ENCODE measurements at places on chromosomes 1 and 21.

DNA sequence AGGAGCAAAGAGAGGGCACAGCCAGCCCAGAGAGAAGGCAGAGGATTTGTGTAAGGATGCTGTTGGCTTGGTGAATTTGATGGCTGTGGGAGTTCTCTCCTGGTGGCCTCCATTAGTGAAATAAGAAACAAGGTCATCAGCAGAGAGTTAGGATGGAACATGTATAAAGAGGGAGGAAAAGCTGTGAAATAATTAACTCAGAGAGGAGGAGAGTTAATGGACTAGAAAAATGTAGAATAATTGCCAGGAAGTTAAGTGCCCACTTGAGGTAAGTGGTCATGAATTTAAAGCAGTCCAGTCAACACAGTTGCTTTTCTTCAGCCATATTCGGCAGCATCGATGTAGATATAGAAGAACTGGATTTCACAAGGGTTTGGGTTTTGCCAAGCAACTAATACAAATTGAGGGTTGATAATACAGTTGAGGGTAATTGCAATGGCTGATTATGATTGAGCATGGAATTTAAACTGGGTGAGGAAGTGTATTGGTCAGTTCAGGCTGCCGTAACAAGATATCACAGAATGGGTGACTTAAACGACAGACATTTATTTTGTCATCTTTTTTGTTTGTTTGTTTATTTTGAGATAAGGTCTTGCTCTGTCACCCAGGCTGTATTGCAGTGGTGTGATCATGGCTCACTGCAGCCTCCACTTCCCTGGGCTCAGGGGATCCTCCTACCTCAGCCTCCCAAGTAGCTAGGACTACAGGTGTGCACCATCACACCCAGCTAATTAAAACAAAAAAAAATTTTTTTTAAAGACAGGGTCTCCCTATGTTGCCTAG, 31.7 kb upstream of the KLF17 start:
- no peak for DNase-seq

- no peak for DNase-seq
Observed at GRCh38 chr21:28779914-28780313, 212.8 kb downstream of the LTN1 start.

DNA sequence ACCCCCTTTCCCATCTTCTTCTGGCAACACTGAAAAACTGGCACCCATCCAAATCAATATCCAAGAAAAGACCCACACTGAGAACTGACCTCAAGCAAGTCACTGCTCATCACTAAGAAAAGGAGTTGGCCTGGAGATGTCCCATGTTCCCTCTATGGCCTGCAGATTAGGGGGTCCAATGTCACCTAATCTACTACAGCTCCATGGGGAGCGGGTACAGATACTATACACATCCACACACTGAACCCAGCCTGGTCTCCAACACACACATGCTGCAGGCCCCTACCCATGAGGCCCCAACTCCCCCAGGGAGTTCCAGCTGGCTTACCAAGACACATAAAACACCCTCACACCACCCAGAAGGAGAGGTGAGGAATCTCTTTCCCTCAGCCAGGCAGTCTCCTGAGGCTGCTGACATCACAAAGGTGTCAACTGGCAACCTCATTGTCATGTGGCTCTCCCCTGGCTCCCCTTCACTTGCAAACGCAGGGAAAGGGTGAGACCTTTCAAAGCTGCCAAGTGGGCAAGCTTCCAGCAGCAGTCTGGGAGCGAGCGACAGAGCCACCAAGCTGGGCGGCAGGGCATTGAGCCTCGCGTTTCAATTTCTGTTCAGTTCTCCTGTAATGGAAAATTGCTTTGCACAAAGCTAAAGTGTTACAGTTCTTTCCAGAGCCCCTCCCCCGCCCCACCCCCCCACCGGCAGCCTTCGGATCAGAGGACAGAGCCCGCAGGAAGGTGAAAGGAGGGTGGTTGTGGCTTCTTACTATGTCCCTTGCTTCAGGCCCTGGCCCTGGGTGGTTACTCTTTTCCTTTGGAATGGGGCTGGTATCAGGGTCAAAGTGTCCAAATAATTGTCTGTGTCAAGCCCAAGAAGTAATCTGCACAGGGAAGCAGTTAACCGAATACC, at the start of gene LRRC52:
LRRC52 (plus strand) TSS at position 469 of the 907 bp plus-strand sequence; CDS start at position 766, 297 bp downstream.
- no peak for DNase-seq

GRCh38 chr1:180937624-180938225, 25.0 kb downstream of the KIAA1614 start:
- no peak for DNase-seq

DNA sequence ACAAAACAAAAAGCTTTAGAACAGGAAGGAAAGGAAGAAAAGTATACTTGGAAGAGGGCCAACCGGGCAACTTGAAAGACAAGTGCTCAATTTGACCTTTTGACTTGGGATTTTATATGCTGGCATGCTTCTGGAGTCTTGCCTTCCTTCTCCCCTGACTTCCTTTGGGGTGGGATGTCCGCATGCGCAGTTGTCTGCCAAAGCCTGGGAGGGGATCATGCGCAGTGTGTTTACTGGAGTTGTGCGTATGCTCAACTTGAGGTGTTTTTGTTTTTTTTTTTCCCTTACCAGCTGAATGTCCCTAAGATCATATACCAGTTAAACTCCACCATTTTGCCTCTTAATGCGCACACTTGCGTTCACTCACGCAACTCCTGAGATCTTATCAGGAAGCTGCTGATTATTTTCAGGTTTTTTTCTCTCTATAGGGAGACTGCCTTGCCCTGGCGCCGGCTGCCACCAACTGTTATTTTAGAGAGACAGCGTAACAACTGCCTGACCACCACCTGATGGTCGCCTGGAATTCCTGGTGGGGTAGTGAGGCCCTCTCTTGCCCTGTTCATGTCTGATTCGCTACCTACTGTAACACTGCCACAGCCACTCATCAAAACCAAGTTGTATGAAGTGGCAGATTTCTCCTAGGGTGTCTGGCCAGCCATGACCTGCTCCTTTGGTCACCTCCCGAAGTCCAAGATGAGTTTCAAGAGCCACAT, 138.7 kb upstream of the ZNF644 start:
- DNase-seq = no peak

- no peak for DNase-seq
Observed at GRCh38 chr1:56380531-56380930, 198.8 kb downstream of the PLPP3 start.

- DNase-seq = no peak
Observed at GRCh38 chr1:30534551-30534940, 188.8 kb downstream of the MATN1 start.

- DNase-seq = peak; percentile 80
Observed at GRCh38 chr1:187691439-187691838, 862.7 kb downstream of the PLA2G4A start.

- DNase-seq = peak; percentile 23
Observed at GRCh38 chr1:29975036-29975694, 738.8 kb downstream of the PTPRU start.

- no peak for DNase-seq
Observed at GRCh38 chr1:9417695-9418094, 121.6 kb upstream of the SLC25A33 start.

DNA sequence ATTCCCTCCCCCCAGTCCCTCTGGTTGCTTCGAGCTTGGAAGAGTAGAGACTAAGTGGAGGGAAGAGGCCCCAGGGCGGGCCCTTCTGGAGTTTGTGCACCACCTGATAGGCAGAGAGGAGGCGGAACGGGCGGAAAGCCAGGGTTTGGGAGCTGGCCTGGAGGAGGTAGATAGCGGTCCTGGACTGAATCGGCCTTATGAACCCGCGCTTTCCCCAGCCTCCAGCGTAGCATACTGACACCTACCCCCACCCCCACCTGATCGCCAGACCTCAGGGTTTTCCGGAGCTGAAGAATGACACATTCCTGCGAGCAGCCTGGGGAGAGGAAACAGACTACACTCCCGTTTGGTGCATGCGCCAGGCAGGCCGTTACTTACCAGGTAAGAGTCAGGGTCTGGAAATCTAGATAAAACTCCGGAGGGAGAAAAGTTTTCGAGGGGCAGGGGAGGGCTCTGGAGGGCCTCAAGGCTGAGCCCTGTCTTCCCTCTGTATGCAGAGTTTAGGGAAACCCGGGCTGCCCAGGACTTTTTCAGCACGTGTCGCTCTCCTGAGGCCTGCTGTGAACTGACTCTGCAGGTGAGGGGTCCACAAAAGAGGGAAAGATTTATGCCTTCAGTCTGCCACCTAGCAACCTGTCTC, 705 bp downstream of the UROD start:
- DNase-seq = peak; percentile 74

DNA sequence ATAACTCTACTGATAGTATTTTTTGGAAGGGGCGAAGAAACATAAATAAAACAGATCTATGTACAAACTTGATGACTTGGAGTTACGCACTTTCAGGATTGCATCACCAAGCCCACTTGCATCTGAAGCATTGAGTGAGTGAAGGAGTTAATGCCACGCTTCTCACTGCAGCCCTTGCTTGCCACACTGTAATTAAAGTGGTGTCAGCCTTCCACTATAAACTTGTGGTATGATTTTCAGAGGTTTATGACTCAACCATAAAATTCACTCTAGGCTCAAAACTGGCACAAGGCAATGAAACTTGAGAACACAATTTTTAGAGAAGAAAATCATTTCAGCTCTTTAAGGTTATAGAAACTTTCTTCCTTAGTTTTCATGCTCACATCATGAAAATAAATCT, 93.9 kb upstream of the PRMT6 start:
- DNase-seq = no peak

DNA sequence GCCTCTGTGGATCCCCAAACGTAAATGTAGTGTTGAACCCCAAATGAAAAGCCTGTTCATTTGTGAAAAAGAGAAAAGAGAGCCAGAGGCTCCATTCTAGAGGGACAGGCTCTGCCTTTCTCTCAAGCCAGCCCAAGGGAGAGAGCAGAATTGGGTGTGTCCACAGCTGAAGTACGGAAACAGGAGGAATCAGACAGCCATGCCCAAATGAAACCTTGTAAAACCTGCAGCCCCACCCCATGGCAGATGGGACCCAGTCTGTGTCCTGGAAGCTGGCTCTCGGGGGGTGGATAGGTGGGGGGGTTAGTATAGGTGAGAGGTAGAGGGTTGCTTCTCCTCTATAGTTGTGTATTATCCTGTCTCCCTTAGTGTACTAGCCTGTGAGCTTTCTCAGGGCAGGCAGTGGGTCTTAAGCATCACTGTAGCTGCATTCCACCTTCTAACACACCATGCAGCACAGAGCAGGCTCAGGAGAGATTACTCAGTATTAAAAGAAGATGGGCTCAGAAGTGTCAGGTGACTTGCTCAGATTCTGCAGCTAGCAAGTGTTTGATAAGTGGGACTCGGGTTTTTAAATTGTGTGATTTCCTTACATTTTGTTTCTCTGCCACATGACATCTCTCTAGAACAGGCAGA, 67.4 kb upstream of the SIPA1L2 start:
- DNase-seq = no peak

DNA sequence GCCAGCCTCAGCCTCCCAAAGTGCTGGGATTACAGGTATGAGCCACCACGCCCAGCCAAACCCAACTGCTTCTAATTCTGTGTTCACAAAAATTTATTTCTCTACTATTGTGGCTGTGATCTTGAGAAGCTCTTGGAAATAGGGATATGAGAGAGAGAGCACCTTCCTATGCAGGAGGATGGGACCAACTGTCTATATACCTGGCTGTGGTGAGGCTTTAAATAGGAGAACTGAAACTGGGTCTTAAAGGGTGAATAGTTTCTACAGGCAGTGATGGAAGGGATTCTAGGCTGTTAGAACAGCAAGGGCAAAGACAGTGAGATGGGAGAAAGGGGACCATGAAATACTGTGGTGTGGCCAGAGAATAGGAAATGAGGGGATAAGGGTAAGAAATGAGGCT, 8.3 kb upstream of the PTCH2 start:
- DNase-seq = no peak
